Hippocampal formation (tissue), 2 donors: ENCODE measurements at places on chromosomes 3 and 15.

- DNase-seq, result no peak
Measured at GRCh38 chr15:83352119-83352518, 67.7 kb upstream of the BNC1 start.

DNA sequence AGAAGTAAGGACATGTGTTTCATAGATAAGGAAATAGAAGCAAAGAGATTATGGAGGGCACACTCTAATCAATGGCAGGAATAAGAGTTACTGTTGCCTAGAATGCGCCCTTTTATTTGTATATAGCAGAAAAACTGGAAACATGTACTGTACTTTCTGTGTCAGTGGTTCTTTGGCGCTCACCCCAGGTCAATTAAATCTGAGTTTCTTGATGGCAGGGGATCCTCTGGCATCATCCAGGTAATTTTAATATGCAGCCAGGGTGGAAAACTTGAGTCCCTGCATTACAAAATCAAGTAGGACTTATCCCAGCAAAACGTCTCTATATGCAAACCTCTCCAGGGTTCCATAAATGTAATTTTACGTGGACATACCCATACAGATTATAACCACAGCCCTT is 284.1 kb downstream of the IL5RA start:
- DNase-seq, result no peak

DNA sequence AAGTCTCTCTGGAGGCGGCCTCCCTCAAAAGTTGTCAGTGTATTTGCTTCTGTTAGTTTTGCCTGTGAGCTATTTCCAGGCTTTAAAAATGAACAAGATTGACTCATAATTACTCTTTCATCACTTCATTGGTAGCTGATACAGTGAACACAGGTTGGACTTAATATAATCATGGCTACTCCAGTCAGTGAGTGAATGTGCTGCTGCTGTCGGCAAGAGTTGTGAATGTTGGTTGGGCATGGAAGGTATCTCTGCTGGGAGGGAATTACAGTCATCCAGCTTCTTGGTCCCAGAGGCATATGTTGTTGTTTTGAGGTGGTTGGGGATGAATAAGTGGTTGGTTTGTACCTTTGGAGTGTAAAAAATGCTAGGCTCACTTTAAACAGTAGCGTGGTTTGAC is 11.5 kb downstream of the TCF12 start:
- no peak for DNase-seq

DNA sequence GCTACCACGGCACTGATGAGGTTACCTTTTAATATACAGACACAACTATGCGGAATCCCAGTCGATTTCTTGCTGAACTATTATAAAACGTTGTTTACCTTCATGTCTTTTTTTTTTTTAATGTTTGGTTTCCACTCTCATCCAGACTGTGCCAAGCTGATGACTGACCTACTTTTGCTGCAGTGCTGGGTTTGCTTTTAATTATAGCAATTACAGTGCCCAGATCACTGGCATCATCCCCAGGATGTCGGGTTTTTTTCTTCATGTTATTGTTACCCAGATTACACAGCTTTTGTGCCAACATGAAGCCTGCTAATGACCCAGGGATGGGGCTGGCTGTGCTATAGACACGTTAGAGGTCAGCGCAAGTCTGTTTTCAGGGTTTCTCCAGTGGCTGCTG is 294.0 kb upstream of the ATP10A start:
- no peak for DNase-seq

DNA sequence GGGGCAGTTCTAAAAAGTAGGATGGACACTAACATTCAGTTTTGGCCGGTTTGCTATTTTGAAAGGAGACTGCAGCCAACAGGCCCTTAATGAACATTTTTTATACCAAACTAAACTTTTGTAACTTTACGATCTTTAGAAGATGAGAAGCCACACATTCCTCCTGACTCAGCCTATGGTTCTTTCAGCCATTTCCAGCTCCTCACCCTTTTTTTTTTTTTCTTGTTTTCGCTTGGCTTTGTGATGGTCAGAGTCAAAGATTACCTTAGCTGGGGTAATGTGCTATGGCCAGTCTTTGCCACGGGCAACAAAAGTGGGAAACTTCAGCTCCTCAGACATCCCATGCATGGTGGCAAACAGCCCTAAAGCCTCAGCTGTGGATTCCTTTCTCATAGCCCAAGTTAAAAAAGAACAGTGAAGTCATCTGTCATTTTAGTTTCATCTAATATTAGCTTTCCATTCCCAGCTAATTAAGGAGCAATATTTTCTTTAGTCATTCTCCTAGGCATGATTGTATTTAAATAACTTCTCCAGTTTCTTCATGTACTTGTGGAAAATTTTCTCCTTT is 368.7 kb downstream of the MFSD1 start:
- DNase-seq, result no peak

GRCh38 chr15:31108836-31109235 is 7.3 kb upstream of the TRPM1 start:
- no peak for DNase-seq

- no peak for DNase-seq
Measured at GRCh38 chr3:163490119-163490518, 1588.2 kb downstream of the SI start.

GRCh38 chr3:72368331-72368975 is 479.8 kb downstream of the SHQ1 start:
- DNase-seq, result no peak

GRCh38 chr3:27553886-27554540 is 69.8 kb upstream of the SLC4A7 start:
- no peak for DNase-seq

DNA sequence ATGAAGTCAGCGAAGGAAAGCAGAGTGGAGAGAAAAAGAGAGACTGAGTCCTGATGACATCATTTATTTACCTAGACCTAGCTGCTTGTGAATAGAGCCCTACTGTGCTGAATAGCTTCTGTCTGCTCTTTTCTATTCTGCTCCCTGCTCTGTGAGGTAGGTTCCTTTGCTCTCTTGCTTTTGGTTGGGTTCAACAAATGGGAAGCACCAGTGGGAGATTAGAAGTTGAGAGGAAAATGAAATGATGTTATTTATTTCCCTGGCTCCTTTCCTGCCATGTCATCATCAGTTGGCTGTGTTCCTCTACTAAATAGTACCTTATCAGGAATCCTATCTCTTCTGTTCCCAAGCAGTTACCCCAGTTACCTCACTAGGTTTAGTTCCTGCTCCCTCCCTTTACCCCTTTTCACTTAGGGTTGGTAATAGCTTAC is 23.5 kb downstream of the DTWD1 start:
- DNase-seq, result no peak

DNA sequence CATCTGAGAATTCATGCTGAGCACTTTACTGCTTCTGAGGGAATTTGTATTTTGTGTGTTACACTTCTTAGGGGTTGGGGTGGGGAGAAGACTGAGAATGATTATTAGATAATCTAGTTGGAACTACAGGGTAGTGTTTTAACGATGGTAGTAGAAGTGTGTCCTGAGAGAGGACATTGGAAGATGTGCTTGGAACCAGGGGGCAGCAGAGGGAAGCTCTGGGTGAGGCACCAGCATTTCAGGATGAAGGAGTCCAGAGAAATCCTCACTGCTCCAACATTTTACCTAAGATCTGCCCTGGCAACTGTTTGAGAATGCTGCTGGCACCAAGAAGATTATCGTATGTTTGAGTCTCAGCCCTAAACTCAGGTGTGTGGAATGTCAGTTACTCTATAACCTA is 145.5 kb downstream of the SQOR start:
- no peak for DNase-seq

DNA sequence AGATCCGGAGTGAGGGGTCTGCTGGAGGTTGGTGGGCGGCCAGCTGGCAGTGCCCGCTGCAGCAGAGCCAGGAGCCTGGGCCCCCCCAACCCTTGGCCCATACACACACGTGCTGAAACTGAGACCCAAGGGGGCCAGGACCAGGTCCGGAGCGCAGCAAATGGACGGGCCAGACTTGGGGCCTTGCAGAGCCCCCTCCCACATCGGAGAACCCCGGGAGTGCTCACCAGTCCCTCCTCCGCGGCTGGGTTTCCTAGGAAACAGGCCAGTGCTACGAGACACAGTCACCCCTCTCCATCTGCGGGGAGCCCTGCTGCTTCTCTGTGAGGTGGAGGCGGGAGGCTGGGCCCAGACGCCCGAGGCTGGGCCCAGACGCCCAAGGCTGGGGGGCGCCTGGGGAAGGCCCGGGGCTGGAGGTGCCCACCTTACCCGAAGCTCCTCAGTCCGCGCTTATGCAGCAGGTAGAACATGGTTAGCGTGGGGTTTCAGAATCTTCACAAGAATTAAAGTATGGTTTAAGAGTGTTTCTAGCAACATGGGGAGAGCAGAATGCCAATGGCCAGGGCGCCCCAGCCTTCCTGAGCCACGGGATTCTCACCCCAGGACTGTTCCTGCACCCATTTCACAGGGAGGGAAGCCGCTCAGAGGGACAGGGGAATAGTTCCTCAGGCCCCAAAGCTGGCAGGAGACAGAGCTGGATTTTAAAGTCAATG is 135.0 kb upstream of the PRR20G start:
- no peak for DNase-seq

DNA sequence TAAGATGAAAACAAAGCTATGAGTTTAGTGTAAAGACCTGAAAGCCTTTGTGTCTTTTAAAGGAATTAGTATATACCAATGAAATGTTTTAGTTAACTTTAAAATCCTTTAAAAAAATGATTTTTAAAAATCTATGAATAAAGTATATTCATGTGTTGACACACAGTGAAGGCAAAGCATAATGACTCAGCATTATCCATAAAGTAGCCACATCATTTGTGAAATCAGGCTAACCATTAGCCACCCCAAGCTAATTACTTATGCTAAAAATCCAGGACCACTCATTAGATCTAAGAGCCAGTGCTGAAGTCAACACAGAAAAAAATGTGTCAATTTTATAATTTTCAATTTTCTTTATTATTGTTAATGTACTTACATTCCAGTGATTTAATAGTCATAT is 310.2 kb downstream of the TBC1D5 start:
- no peak for DNase-seq

DNA sequence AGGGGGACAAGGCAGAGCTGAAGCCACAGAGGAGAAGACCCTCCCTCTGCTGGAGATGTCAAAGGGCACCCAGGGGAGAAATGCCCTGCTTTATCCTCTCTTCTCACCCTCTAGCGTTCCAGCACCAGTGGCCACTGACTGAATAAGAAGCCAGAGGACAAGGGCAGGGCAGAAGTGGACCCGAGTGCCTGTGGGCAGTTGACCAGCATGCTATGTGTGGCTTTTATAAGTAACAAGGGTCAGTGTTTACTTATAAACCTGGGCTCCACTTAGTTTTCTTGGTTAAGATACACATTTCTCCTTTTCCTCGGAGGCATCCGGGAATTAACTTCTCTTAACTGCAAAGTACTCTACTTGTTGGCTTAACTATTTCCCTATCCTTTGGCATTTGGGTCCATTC is 13.3 kb upstream of the HDAC11 start:
- DNase-seq, result no peak

DNA sequence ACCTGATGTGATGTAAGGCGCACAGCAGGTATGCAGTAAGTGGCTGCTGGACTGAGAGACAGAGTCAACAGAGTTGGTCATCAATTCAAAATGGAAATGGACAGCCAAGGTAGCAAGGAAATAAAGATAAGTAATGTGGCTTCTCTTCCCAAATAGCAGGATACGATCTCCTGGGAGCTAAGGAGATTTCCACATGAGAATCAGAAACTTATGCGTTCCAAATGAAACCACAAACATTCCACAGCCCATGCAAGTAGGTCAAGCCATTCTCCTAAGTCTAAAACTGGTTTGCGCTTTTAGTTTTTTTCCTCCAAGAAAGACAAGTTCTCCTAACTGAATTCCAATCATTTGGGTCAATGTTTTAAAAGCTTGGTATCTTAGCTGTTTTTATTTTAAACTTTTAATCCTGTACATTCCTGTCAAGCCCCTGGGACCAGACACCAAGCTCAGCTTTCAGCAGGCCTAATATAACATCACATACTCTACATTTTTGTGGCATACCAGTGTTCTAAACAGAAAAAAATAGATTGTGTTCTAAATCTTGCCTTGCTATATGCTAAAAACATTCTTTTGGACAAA is 73.7 kb upstream of the TSPAN3 start:
- no peak for DNase-seq

GRCh38 chr3:39814007-39814406 is 4.6 kb downstream of the MYRIP start:
- no peak for DNase-seq

DNA sequence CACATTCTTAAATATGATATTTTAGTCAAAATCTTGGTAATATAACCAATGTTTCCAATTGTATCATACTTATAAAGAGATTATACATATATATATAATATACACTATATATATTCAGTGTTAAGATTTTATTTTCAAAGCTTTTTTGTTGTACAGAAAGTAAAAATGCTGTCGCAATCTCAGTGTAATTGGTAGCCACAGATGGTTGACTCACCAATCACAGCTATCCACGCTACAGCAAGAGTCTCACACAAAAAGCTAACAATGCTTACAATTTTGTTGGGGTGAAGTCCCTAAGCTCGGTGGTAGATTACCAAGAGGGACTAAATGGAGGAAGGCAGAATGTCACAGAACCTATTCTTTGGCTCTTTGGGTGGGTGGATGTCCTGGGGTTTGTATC is 16.9 kb upstream of the CFAP161 start:
- no peak for DNase-seq
